ENCODE measurements at places on chromosomes 12 and 14. TPM values are rescaled to one million over a fixed set of nuclear protein-coding genes. Genes with fewer than 3 reads are reported as not detected.

Gene OTX2
- total RNA-seq = 3.3 TPM

DNA sequence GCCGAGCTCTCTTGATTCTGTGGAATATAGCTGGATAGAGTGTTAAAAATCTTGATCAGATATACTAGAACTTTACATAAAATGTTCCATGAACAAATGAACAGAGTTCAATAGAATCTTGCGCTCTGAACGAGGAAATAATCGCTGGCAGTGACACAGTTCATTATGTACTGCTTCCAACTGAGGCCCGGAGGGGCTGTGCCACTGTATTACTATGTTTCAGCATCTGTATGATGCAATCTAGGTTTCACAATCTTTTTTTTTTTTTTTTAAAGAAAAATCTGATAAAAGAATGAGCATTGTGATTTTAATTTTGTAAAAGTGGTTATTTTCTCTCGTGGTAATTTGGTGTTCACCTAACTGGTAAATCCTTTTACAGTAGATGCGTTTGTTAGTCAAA lies 77.2 kb downstream of the FERMT2 start:
- DNase-seq = peak; percentile 83

DNA sequence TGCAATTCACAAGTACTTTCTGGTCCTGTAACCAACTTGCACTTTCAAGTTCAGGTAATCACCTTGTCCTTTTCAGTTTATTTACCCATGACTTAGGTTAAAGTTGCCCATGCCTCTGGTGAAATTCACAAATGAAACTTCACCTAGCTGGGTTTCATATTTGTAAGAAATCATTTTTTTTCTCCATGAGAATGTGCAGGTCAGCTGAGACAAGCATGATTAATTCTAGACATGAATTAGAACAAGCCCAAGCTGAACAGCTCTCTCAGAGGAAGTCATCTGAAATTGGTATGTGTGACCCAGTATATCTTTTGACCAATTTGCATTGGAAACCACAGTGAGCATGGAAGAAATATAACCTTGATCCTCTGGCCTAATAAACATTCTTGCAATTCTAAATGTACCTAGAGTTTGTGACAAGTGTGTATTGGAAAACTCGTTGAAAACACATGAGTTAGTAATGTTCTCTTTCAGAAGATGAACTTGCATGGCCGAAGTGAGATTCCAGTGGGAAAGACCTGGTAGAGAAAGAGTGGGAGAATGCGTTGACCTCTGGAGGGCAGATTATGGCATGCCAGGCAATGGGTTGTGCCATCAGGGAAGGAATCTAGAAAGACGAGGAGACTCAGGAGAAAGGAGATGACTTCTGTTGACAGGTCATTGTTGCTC lies 486.5 kb downstream of the ZFP36L1 start:
- no peak for DNase-seq

DNA sequence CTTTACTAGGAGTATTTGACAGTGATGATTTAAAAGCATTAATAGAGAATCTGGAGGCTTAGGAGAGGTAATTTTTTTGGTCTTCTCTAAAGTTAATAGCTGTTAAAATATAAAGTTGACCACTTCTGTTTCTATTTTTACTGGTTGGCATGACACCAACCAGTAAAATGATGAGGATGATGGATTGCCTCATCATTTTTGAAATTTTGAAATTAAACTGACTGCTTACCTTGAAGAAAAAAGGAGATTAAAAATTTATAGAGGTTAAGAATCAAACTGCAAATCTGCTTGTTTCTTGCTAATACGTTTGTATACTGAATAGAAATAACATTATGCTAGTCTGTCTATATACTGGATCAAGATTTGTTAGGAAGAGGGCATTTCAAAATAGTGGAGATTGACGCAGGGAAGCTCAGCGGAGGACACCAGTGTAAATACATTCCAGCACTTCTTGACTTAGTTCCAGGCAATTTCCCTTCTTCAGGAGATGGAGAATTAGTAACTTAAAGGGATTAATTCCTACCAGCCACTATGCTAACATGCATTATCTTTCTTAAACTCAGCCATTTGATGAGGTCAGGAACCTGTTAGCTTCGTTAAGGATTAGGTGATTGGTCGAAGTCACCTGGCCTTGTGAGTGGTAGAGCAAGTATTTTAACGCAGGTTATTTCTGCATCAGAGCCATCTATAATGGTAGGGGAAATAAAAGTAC lies 3.6 kb downstream of the EID3 start:
- DNase-seq = peak; percentile 43

- no peak for DNase-seq
Observed at GRCh38 chr14:102570334-102570995, 22.0 kb upstream of the RCOR1 start.

- DNase-seq = no peak
Observed at GRCh38 chr14:77908847-77909246, 108.9 kb downstream of the ADCK1 start.

DNA sequence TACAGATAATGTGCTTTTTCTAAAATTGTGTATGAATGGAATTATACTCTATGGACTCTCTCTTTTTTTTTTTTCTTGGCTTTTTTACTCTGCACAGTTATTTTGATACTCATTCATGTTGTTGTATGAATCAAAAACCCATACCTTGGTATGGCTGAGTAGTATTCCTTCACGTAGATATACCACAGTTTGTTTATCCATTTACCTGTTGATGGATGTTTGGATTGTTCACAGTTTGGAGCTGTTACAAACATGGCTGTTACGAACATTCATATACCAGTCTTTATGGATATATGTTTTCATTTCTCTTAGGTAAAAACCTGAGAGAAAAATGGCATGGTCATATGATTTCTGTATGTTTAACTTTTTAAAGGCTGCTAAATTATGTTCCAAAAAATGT lies 43.2 kb downstream of the TMTC3 start:
- no peak for DNase-seq

GRCh38 chr12:106010741-106011140 lies 128.0 kb downstream of the NUAK1 start:
- DNase-seq = no peak

GRCh38 chr14:83251402-83251801 lies 1717.7 kb upstream of the SEL1L start:
- DNase-seq = no peak

- DNase-seq = no peak
Observed at GRCh38 chr14:24277606-24278321, 6.4 kb upstream of the RABGGTA start.

- peak; percentile 88 for DNase-seq
Observed at GRCh38 chr12:53345486-53346188, 9.5 kb upstream of the SP7 start.

GRCh38 chr12:89189448-89189847 lies 162.9 kb downstream of the DUSP6 start:
- DNase-seq = no peak

GRCh38 chr12:131732-132495 lies 65.3 kb downstream of the IQSEC3 start:
- DNase-seq = peak; percentile 13

Gene TMEM117
- total RNA-seq = 21.0 TPM

Gene JDP2
- total RNA-seq = 15.2 TPM

GRCh38 chr14:91417983-91418386 lies 365 bp upstream of the CCDC88C start:
- DNase-seq = no peak

DNA sequence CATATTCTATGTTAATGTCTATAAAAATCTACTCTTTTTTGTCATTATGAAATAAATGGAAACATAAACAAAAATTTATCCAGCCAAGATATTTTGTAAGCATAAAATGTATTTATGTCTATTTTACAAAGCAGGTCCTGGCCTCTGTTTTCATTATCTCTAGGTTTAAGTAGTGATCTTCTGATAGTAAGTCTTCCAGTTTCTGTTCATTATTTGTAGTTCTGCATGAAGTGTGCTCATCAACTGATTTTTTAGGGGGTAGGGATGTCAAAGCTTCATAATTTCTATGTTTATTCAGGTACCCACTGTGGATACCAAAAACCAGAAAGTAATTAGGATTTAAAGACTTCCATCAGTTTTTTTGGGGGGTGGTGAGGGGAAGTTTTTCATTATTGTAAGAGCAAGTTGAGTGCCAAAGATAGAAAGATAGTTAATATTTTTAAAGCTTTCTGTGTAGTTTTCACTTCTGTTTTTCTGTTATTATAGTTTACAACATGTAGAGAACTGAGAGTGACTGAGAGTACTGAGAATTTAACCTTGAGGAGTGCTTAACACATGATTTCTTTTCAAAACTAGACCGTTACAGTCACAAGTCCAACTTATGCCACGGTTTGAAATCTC lies 30.6 kb upstream of the LMO3 start:
- DNase-seq = no peak

Data from cardiac muscle cell (in vitro differentiated cells and primary cell).